ENCODE measurements at places on chromosomes 5 and 9.

DNA sequence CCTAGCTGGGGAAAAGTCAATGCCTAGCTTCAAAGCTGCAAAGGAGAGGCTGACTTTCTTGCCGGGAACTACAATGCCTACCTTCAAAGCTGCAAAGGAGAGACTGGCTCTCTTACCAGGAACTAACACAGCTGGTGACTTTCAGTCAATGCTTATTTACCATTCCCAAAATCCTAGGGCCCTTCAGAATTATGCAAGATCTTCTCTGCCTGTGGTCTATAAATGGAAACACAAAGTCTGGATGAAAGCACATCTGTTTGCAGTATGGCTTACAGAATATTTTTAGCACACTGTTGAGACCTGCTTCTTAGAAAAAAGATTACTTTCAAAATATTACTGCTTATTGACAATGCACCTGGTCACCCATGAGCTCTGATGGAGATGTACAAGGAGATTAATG lies 259.4 kb downstream of the PLK2 start:
- no peak for DNase-seq

DNA sequence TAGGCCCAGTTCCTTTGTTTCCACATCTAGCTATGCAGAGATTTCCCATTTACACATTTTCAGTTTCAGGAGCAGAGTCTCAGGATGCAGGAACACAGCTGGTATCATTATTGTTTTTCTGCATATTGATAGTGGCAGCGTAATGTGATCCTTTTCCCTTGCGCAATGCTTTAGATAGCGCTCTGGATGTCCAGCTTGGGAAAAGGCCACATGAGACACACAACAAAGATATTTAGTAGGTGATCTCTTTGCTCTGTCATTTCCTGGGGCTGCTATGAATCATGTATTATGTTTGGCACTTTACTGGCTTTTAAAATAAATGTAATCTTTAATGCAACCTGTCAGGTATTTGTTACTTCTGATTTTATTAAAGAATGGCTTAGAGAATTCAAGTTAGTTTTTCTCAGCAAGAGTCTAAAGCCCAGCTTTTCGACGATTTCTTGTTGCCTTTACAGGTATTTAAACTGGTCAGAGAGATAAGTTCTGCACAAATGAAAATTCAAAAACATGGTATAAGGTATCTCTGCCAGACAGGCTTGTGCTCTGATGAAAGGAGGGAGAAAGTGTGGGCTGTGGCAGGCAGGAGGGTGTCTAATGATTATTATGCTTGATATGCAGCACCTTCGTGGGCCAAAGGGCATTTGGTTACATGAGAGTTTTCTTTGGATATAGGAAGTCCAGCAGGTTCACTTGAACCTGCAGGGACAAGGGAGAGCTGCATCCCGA lies 42.2 kb downstream of the PTTG1 start:
- peak; percentile 57 for DNase-seq

- DNase-seq, result no peak
These were observed 2.9 kb downstream of the UIMC1 start for GRCh38 chr5:177003649-177004048.

- DNase-seq, result no peak
These were observed 401.9 kb upstream of the PDE4D start for GRCh38 chr5:60295423-60295822.

DNA sequence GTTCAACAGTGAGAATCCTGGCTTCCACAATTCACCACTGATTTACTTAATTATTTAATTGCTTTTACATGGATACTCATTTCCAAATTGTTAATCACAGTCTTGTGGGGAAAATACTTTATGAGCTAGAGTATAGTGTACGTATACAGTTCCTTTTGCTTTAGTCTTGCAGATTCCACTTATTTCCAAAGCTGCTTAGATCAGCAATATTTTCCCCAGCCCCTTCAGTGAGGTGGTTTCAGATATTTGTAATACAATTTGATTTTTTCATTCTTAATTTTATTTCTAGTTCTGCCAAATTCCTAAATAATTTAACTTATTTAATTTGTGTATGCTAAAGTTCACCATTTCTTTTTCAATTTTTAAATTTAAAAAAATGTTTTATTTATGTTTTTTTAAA lies 40.3 kb upstream of the GABRA6 start:
- no peak for DNase-seq

DNA sequence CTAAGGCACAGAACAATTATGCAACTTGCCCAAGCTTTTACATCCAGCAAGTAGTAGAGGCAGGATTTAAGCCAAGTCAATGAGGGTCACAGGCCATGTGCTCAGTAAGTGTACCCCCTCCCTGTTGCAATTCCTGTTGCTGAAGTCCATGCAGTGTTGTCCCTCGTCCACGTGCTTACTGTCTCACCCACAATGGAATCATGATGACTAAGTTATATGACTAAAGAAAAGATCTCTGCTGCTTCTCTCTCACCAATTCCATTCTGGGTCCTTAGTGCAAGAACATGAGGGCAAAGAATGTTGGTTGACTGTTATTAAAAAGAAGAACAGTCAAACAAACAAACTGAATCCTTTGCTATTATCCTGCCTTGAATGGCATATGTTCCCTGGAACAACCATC lies 233.6 kb upstream of the SLC24A2 start:
- DNase-seq, result no peak

- DNase-seq, result no peak
These were observed 2.7 kb downstream of the FBXW11 start for GRCh38 chr5:172003746-172004145.

DNA sequence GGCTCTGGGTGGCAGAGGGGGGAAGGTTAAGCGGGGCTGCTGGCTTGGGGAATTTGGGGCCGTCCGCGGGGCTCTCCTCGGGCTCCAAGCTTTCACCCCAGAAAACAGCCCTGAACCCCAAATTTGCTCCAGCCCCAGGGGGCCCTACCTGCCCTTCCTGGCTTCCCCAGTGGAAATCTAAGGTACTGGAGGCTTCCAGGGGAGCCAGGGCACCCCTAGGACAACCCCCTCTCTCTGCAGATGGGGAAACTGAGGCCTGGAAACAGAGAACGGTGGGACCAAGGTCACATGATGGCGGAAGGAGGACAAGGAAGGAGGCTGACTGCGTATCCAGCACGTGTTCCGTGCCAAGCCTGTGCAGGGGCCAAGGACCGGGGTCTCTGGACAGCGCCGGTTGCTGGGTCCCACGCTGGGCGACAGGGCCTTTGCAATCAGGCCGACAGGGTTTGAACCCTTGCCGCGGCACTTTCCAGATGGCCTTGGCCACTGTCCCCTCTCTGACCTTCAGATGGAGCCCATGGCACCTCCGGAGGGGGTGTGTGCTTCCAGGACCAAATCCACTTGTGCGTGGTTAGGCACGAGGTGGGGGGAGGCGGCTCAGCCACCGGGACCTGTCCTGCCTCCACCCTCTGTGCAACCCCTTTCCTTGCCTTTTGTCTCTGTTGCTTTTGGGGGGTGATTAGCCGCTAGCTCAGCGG lies 183.1 kb downstream of the C9orf50 start:
- DNase-seq, result no peak

GRCh38 chr5:35598707-35599370 lies 18.8 kb upstream of the SPEF2 start:
- DNase-seq, result no peak

DNA sequence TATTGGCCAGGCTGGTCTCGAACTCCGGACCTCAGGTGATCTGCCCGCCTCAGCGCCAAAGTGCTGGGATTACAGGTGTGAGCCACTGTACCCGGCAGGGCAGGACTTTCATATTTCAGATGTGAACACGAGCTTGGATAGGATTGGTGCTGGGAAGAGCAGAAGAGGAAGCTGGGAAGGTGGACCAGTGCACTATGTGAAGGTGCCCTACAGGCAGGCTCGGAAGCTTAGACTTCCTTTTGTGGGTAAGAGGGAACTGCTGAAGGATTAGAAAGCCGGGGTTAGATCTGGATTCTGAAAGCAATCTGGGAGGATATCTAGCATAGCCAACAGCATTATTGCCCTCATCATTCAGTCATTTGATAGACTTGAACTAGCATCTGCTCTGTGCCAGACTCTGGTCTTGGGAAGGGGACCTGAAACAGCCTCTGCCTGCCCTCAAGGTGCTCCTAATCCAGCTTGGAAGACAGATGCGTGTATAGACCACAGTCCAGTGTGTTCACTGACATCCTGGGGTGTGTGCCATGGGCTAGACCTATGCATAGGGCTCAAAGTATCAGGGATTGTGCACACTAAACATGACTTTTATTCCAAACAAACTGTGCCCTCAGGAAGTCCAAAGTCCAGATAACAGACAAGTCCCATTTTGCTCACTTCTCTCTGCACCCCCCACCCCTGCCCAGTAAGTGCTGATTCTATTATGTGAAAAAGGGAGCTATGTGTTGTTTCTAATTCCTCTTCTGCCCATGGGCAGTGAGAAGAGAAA lies 637 bp downstream of the CBY3 start:
- no peak for DNase-seq

DNA sequence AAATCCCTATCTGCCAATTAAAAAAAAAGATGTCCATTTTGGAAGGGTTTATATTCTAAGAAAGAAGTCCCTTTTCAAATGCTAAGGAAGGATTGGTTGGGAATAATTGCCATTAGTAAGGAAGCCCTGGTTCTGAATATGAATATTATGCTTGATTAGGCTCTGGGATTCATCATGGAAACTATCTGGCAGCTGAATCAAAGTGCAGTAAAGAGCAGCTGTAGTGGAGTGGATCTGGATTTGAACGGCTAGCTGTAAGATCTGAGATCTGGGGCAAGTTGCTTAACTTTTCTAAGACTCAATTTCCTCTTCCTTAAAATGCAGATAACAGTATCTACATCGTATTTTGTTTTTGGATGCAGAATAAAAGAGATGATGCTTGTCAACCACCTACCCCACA lies 10.5 kb downstream of the IL12B start:
- DNase-seq, result no peak

- peak; percentile 18 for DNase-seq
These were observed 225.0 kb downstream of the FANCC start for GRCh38 chr9:95092262-95093072.

- DNase-seq, result no peak
These were observed 95.0 kb downstream of the APBA1 start for GRCh38 chr9:69577123-69577522.

DNA sequence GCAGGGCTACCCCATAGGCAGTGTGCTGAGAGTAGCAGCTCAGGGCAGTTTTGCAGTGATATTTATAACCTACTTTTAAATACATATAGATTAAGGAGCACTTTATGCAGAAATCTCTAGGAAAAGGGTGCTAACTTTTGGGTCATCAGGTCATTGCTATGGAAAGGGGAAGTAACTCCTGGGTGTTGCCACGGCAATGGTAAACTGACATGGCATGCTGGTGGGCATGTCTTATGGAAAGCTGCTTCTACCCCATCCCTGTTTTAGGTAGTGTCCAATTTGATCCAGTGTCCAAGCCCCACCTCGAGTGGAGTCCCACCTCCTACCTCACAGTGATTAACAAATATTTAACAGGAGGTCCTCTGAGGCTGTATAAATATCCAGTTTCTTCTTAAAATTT lies 56.8 kb upstream of the XPA start:
- no peak for DNase-seq

DNA sequence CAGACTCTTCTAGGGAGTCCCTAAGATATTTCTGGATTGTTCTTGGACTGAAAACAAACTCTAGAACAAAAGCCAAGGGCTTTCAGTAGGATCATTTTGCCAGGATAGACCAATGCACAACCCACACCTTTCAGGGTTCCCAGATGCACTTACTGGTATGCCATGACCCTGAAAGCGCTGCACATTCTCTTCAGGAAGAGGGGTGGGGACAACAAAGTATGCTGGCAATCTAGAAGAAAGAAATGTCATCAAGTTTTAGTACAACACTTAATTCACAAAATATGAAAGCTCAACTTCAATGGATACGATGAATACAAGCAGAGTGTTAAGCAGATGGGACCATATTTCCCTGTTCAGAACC lies 57.2 kb downstream of the MTMR12 start:
- no peak for DNase-seq

DNA sequence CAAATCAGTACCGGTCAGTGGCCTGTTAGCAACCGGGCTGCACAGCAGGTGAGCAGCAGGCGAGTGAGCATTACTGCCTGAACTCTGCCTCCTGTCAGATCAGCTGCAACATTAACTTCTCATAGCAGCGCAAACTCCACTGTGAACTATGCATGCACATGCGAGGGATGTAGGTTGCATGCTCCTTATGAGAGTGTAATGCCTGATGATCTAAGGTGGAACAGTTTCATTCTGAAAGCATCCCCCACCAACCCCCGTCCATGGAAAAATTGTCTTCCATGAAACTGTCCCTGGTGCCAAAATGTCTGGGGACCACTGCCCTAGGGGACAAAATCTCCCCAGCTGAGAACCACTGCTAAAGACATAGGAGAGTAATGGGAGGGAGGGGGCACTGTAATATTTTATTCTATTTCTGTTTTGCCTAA lies 51.1 kb downstream of the P4HA2 start:
- no peak for DNase-seq

- DNase-seq, result no peak
These were observed 19.6 kb upstream of the GABRB2 start for GRCh38 chr5:161566081-161566480.

DNA sequence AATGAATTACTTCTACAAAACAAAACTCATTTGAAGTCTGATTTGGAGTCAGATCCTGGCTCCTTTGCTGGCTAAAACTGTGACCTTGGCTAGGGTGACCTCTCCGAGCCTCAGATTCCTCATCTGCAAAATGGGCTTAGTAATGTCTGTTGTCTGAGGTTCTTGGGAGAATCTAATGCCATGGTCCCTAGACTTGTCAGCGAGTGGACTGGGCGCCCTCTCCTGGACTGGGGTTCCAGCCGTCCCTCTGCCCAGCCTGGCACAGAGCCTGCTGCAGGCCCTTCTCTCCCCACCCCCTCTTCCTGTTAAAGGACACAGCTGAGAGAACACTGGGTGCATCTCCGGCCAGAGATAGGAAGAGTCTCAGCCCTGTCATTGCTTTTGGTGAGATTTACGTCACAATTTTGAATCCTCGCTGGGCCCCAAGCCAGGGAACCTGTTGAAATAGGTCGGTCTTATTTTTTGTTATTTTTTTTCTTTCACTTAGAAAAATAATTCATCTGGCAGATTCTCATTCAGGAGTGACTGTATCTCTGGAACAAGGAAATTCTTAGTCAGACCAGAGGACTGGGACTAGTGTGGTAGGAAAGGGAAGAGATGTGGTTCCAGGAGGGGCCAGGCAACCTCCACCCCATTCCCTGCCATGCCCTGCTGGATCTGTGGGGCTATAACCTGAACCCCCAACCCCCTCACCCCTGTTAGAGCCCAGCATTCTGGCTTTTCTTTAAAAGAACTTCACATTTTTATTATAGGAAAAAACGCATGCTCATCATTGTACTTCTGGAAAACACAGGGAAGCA lies 48.2 kb upstream of the RPL26L1 start:
- peak; percentile 84 for DNase-seq

- DNase-seq, result peak; percentile 56
These were observed at the start of gene PCDHGB3 for GRCh38 chr5:141369994-141370848. TSS of gene PCDHGB3 (plus strand) at chr5:141370242. CDS start at chr5:141370395, 153 bp downstream.

GRCh38 chr9:8074713-8075286 lies 275.2 kb upstream of the DMAC1 start:
- DNase-seq, result no peak

- DNase-seq, result no peak
These were observed 271.6 kb upstream of the TRPM3 start for GRCh38 chr9:71393005-71393404.

Measured in NCI-H226 (cell line).